Testis (tissue), 5 donors: ENCODE measurements at places on chromosomes 6 and 20. TPM values are rescaled to one million over a fixed set of nuclear protein-coding genes. Genes with fewer than 3 reads are reported as not detected.

DNA sequence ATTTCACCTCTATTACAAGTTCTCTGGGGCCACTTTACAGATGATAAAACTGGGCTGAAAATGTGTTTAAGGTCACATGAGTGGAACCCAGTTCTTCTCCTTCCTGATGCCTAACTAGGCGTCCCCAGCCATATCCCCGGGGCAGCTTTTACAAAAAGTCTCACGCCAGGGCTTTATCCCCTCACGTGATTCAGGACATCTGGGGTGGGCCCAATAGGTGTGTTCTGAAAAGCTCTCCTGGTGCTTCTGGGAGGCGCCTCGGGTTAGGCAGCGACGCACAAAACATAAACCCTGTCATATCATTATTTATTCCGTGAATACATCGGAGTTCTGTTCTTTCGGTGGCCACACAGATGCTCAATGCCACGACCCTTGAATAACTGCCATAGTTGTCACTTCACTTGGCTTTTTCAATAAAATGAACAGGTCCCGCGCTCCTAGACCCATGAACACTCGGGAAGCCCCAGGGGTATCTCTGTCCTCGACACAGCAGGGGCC is 32.1 kb downstream of the SF3B5 start:
- no peak for DNase-seq
- no peaks in the 10 kb centered on the region for H3K27me3 ChIP-seq
- no peak overlapping the region for H3K27ac ChIP-seq
- H3K36me3 ChIP-seq = no peaks in the 10 kb centered on the region
- peaks cover 10% of the 10 kb centered on the region for H3K4me1 ChIP-seq
- H3K4me3 ChIP-seq = peak overlapping the region; percentile 75

DNA sequence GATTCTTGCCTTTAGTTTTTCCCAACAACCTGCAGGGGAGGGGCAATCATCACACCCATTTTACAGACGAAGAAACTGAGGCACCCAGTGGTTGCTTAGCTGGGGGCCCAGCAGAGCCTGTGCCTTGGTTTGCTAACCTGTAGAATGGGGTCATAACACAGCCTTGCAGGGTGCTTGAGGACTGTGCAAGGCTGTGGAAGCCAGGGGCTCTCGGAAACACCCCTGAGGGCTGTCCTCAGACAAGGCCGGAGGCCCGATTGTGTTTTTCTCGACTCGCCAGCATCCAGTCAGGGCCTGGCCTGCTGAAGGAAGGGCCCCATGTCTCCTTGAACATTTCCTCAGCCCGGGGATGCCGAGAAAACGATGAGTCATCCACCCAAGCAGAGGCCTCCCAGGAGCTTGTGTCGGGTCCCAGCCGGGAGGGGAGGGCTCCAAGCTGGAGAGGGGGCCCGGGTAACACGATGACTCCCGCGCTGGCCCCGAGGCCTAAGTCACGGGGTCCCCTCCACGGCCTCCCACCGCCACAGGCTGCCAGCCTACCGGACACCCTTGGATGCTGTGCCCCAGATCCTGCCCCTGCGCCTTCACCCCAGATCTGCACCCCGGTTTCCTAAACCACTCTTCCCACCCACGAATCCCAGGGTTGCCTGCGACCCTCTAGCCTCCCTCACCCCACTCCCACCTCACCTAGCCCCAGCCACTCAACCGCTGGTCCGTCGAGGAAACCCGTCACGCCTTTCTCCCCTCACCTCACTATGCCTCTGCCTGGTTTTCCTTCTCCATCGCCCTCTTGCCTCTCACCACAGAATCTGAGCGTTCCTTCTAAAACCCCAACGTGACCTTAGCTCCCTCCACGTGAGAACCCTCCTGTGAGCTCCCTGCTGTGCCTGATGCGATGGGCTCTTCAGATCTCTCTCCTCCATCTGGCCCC is 10.6 kb downstream of the NOL4L start:
- H3K27ac ChIP-seq = peak overlapping the region; percentile 58
- H3K36me3 ChIP-seq = no peaks in the 10 kb centered on the region
- H3K4me3 ChIP-seq = no peak overlapping the region
- DNase-seq = peak; percentile 69
- peaks cover 8% of the 10 kb centered on the region for H3K4me1 ChIP-seq
- H3K27me3 ChIP-seq = no peaks in the 10 kb centered on the region

- H3K27me3 ChIP-seq = no peaks in the 10 kb centered on the region
- no peak for DNase-seq
- no peaks in the 10 kb centered on the region for H3K4me1 ChIP-seq
- no peak overlapping the region for H3K27ac ChIP-seq
These were observed 181.0 kb upstream of the ZNF217 start for GRCh38 chr20:53774461-53775203.

DNA sequence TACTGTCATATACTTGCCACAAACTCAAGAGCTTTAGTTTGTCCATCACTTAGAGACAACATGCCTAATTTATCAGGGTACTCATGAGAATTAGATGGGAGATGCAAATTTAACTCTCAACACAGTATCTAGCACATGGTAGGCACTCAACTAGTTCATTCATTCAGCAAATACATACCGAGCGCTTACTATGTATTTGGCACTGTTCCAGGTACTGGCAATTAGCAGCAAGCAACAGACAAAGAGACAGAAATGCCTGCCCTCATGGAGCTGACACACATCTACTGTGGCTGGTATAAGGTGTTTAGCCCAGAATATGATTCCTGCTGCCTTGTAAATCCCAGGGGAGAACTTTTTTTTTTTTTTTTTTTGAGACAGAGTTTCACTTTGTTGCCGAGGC is 4.8 kb downstream of the MICAL1 start:
- no peak for DNase-seq
- H3K4me3 ChIP-seq = no peak overlapping the region
- H3K27me3 ChIP-seq = no peaks in the 10 kb centered on the region

The ENPP5 gene
- polyA plus RNA-seq = 72.4 TPM

The DNAH8 gene
- 19.0 TPM for polyA plus RNA-seq

The GSTA2 gene
- 65.4 TPM for polyA plus RNA-seq

The SRC gene
- 90.3 TPM for polyA plus RNA-seq
